ENCODE measurements at places on chromosomes 7 and 10. TPM values are rescaled to one million over a fixed set of nuclear protein-coding genes. Genes with fewer than 3 reads are reported as not detected.

GRM3 gene
- total RNA-seq: not detected

TLX1 gene
- total RNA-seq: not detected

LRRD1 gene
- total RNA-seq: not detected

APBB1IP gene
- total RNA-seq: not detected

GATA3 gene
- 3.1 TPM for total RNA-seq

SRRM3 gene
- 1.7 TPM for total RNA-seq

AKR1B15 gene
- not detected for total RNA-seq

ELN gene
- total RNA-seq: 65.9 TPM

DNA sequence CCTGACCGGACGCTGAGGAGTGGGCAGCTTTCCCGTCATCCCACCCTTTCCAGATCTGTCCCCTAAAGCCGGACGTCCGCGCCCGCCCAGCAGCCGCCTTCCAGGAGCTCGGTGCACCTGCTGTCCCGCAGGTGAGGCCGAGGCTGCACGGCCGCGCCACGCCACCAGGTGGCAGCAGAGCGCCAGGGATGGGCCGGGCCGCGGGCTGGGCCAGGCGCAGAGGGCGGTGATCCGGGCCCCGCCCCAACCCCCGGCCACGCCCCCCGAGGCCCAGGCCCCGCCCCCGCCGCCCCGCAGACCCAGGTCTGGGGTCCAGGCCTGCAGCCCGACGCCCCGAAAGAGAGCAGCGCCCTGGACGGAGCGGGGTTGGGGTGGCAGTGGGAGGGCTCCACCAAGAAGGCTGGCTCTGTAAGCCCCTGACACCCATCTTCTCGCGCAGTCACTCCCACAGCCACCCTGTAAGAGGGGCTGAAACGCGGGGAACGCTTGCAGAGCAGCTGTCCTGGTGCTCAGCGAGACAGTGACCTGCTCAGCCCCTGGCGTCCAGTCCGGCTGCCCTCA, 32.2 kb downstream of the FOXL3 start:
- peak; percentile 55 for DNase-seq

GRCh38 chr7:20794676-20795075, 8.0 kb upstream of the SP8 start:
- no peak for DNase-seq

DNA sequence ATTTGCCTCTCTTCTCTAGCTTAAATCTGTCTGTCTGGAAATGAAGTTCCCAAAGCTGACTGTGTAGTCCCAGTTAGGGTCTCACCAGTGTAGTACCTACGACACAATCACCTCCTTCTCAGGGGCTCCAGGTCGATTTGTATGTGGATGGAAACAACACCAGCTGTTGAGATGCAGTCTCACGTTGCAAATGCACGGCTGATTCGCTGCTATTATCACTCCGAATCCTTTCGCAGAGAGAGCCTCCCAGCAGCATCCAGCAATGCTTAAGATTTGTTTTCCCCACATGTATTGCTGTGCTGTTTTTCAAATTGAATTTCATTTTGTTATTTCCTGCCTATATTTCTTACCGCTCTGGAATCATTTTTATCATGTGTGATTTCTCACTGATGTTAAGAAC, 16.3 kb downstream of the VSTM4 start:
- no peak for DNase-seq

DNA sequence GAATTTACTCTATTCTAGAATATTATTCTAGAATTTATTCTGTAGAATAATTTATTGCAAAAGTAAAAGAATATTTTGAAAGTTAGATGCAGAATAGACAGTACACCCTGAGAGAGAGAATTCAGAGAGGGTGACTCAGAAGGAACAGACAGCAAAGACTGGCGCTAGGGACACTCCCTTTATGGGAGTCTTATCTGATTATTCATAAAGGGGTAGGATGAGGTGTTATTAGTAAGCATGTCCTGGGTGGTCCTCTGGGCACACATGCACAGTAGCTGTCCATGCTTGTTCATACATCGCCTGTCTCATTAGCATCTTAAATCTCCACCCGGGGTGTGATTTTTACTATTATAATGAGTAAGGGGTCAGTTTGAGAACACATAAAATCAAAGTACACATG, 100.1 kb downstream of the XPNPEP1 start:
- DNase-seq: no peak

- DNase-seq: no peak
Observed at GRCh38 chr7:80676404-80676803, 38.0 kb downstream of the CD36 start.

DNA sequence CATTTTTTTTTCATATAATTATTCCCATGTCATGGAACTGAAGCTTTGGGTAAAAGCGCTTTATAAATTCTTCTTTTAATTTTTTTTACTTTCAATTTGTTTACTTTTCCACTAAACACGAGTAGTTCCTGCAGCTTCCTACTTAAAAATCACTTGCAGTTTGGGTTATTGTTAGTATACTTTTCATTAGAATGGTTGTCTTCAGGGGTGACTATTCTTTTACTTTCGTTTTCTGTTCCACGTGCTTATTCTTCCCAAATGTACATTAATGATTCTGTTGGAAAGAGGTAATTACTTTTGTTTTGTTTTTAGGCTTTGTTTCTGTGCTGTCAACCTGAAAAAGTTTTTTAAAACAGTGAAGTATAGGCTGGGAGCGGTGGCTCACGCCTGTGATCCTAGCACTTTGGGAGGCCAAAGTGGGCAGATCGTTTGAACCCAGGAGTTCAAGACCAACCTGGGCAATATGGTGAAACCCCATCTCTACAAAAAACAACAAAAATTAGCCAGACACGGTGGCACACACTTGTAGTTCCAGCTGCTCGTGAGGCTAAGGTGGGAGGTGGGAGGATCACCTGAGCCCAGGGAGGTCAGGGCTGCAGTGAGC, 5.2 kb upstream of the CFAP69 start:
- DNase-seq: no peak

GRCh38 chr7:106021151-106022067, 58.3 kb downstream of the CDHR3 start:
- peak; percentile 97 for DNase-seq

DNA sequence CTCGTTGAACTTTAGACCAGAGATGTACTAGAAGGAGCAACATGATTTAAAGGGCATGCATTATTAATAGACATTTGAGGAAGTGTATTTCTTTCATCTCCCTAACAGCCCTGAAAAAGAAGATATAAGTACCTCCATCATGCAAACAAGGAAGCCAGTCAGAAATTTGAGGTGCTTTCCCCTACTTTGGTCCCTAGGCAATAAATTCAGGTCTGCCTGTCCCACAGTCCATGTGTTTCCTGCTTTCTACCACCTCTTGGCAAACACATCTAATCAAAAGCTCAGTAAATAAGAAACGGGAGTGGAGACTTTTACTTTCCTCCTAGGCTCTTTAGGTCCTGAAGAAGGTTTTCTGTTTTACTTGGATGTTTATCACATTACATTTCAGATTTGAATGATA, 5.2 kb upstream of the SEMA3C start:
- no peak for DNase-seq
